ENCODE measurements at places on chromosomes 1 and 21. TPM values are rescaled to one million over a fixed set of nuclear protein-coding genes. Genes with fewer than 3 reads are reported as not detected.

The WNT9A gene
- 0.80 TPM for polyA plus RNA-seq

The IL19 gene
- not detected for polyA plus RNA-seq

The MANEAL gene
- polyA plus RNA-seq, result 0.75 TPM

The ICOSLG gene
- polyA plus RNA-seq, result 1.3 TPM

The RPTN gene
- not detected for polyA plus RNA-seq

The RXFP4 gene
- polyA plus RNA-seq, result 0.04 TPM

The UTS2 gene
- not detected for polyA plus RNA-seq

The ACTN2 gene
- 599 TPM for polyA plus RNA-seq

The CLCN6 gene
- polyA plus RNA-seq, result 13.8 TPM

The TMEM167B gene
- 12.0 TPM for polyA plus RNA-seq

The CFAP126 gene
- not detected for polyA plus RNA-seq

The DNALI1 gene
- 1.9 TPM for polyA plus RNA-seq

The AGMAT gene
- polyA plus RNA-seq, result not detected

The TTC13 gene
- 9.2 TPM for polyA plus RNA-seq

The DPT gene
- 28.8 TPM for polyA plus RNA-seq

The BARHL2 gene
- not detected for polyA plus RNA-seq

The RRP1B gene
- 5.0 TPM for polyA plus RNA-seq

The SERPINC1 gene
- not detected for polyA plus RNA-seq

The IL20 gene
- not detected for polyA plus RNA-seq

The SMCP gene
- not detected for polyA plus RNA-seq

The TEDDM1 gene
- not detected for polyA plus RNA-seq
